ENCODE measurements at places on chromosomes 7 and 10.

- no peak for DNase-seq
Measured at GRCh38 chr7:126442908-126443307, 809.8 kb downstream of the GRM8 start.

DNA sequence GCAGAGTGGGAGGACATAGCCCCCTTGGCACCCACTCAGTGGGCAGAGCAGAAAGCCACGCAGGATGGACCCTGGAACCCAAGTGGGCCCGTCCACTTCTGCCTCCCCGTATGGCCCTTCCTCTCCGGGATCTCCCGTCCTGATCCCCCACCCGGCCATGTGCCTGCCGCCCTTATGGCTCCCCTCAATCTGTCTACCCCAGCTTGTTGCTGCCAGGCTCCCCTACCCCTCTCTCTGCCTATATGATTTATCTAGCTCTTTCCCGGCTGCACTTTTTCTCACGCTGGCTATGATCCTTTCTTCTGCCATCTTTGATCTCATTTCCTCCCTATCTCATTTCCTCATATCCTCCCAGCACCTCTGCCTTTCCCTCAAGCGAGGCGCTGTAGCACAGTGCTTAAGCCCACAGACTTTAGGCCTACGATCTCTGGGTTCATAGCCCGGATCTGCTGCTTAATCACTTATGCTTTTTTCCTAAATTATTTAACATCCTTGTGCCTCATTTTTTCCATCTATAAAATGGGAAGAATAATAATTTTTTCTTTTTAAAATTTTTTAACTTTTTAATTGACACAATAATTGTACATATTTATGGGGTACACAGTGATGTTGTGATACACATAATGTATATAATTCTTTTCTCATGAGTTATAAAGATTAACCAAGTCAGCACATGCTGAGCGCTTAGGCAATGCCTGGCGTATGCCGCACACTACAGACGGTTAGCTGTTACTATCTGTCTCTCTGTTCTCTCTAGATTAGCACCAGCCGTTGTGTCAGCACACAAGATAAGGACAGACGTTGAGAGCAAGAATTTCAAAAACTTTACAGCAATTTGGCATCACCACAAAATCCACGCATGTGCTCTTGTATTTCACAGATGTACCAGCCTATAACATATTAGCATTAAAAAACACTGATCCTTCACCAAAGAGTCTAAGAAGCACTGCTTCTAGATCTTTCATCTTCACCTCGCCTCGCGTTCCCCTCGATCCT is 18.1 kb downstream of the KCNH2 start:
- DNase-seq: peak; percentile 91

DNA sequence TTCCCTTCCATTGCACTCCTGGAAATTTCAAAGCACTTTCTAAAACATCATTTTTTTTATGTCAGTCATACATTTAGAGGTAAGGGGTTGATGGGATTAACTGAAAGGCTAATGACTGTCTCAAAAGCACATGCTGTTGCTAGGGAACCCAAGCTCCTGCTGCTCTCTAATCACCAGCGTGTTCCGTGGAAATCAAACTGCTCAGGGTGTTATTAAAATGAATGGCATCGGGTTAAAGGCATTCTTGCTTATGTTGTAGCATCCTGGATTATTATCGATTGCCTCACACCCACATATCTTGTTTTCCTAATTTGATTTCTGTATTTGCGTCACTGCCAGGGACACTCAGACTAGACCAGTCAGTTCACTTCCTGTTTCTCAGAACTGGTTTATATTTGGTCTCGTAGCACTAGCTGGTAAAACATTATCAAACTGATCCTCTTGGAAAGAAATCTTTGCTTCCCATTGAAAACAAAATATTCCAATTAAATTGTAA is 216.5 kb upstream of the MKLN1 start:
- DNase-seq: no peak

- no peak for DNase-seq
Measured at GRCh38 chr10:24505759-24506158, 217.9 kb downstream of the ARHGAP21 start.

DNA sequence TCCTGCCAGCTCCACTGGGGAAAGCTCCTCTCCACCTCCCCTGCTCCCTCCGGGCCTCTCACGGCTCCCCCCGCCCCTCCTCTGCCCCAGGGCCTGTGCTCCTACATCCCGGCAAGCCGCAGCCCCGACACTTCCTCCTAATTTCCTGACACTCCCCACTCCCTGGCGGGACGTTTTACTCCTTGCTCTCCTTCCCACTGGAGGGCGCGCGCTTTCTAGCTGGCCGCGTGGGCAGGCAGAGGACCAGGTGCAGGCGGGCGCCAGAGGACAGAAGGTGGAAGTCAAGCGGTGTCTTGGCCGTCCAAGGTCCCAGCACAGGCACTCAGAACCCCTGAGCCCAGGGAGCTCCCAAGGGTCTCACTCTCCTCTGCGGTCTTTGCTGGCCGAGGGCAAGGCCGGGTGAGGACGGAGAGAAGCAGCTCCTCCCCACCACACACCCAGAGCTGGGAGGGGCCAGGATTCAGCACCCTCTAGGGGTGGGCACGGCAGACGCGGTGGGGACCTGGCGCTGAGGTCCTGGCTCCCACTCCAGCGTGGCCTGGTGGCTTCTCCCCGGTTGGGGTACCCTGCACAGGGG is 19.1 kb downstream of the ADAM8 start:
- peak; percentile 49 for DNase-seq

DNA sequence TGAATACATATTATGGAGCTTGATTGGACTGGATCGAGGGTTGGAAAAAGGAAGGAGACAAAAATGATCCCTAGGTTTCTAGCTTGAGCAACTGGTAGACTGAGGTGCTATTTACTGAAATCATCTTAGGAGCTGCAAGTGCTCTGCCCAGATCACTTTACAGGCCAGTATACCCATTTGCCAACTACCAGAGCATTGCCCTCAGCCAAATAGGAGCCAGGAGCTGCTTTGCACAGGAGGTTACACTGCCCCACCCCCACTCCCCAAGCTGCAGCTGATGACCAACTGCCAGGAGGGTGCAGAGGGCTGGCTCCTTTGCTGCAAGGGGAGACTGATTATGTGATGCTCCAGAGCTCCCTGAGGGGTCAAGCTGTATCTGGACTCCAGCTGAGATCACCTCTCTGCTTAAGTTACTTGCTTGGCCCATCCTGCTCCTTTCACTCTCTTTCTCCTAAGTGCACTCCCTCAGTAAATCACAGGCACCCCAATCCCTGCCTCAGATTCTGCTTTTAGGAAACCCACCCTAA is 275.4 kb downstream of the ZEB1 start:
- no peak for DNase-seq

- no peak for DNase-seq
Measured at GRCh38 chr7:73429215-73429614, 4.4 kb upstream of the FZD9 start.

DNA sequence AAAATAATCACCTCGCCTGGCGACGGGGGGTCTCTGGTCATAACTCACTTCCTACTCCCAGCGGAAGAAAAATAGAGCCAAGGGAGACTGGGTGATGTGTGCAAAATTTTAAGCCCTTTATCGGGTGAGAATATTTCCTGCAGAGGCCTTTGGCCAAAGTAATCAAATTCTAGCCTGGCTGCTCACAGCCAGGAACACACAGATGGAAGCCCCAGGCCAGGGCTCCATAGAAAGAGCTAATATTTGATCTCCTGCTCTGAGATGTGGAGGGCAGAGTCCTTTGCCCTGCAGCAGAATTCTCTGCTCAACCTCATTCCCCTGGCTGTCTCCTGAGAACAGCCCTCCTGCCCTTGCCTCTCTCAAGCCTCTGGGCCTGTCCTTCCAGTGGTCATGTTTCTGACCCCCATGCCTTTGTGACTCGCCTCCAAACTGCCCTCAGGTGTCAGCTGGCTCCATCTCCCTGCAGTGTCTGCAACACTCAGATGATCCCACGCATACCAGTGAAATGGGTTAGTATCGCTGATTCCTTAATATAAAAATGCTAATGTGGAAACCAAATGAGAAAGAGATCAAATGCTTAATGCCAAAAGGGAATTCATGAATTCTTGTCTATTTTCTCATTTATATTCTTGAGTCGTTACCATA is 34.5 kb downstream of the FRMD4A start:
- DNase-seq: no peak

DNA sequence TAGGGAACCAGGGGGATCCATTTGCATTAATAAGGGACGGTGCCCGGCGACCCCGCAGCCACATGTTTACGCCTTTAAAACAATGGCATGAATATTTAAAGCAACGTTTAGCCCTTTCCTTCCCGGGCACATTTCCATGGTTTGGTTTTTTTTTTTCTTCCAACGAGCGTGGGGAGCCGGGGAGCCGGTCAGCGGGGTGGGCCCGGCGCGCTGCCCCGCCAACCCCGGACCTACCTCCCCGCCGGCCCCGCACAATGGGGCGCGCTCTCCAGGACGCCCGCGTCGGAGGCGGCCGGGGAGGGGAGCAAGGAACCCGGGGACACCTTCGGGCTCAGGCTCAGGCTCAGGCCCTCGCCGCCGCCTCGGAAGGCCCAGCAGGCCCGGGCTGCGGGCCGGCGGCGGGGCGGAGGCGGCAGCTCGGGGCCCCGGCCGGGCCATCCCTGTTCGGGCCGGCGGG is 1.0 kb downstream of the SEPHS1 start:
- no peak for DNase-seq

GRCh38 chr10:31583293-31583692 is 264.3 kb downstream of the ZEB1 start:
- no peak for DNase-seq
